CD4-positive, alpha-beta T cell (primary cell): ENCODE measurements at places on chromosomes 11 and 22. TPM values are rescaled to one million over a fixed set of nuclear protein-coding genes. Genes with fewer than 3 reads are reported as not detected.

Gene SPA17
- 0.16 TPM for total RNA-seq

Gene AGBL2
- total RNA-seq: 4.4 TPM

Gene PDE2A
- 4.0 TPM for total RNA-seq

Gene BTBD18
- not detected for total RNA-seq

Gene KDM4F
- total RNA-seq: not detected
